ENCODE measurements at places on chromosomes 7 and 10. TPM values are rescaled to one million over a fixed set of nuclear protein-coding genes. Genes with fewer than 3 reads are reported as not detected.

DNA sequence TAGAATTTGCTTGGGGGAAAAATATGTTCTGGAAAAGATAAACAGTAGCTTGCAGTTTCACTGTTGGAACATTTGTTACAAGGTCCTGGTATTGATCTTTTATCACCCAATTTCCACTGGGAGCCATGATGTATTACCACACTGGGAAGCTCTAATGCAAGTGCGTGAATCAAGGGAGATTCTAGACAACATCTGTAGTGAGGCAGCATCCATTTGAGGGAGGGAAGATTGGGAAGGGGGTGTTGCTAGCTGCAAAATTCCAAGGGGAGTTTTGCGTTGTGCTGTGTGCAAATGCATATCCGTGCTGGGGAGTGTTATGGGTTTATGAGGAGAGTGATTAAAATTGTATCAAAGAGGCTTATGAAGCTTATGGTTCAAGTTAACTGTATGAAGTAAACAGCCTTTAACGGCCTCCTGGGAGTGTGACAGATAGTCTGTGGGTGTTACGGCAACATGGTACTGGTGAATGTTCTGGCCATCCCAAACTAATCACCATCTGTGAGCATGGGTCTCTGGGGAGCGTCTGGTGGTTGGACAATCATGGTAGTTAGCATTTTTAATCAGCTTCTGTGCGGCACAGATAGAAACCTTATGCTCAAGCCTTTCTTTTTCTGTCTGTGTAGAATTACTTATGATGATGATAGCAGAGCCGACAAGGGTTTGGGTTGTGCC lies 601.9 kb upstream of the GALNT17 start:
- DNase-seq, result no peak

DNA sequence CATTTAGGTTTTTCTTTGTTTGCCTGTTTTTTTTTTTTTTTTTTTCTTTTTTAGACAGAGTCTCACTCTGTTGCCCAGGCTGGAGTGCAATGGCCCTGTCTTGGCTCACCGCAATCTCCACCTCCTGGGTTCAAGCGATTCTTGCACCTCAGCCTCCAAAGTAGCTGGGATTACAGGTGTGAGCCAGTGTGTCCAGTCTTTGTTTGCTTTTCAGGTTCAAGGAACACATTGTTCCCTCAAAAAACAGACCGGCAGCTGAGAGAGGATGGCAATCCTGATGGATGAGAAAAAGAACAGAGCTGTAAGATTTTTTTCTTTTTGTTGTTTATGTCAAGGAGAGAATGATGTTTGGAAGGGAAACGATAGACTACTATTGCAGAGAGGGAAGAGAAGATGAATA lies 23.3 kb upstream of the RHOBTB1 start:
- DNase-seq, result no peak

DNA sequence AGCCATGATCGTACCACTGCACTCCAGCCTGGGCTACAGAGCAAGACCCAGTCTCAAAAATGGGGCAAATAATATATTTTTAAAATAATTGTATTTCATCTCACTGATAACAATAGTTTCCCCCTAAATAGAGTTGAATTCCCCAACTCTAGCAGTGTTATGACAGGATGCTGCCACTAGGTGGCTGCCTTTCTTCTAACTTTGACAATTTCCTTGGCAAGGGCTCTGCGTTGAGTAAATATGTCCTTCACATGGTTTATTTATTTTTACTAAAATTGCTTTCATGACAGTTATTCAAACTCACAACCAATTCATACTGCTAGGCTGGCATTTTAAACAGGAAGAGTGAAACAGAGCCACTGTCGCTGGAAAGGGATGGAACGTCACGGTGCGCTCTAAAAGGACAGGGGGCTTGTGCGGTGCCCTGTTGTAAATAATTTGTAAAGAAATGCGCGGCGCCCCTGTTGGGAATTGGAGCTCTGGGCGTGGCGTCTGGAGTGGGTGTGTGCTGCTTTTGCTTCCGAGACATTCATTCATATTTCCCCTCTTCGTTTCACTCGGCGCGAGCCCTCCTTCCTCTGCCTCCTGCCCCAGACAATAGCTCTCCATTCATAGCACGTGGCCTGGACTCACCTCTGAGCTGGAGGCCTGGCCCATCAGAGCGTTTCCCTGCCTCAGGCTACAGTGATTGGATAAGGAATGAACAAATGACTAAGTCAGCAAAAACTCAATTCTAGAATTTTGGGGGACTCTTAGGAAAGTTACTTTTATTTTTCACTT lies 20.5 kb upstream of the PITRM1 start:
- no peak for DNase-seq

- no peak for DNase-seq
Measured at GRCh38 chr10:107576746-107577145, 412.2 kb upstream of the SORCS1 start.

DNA sequence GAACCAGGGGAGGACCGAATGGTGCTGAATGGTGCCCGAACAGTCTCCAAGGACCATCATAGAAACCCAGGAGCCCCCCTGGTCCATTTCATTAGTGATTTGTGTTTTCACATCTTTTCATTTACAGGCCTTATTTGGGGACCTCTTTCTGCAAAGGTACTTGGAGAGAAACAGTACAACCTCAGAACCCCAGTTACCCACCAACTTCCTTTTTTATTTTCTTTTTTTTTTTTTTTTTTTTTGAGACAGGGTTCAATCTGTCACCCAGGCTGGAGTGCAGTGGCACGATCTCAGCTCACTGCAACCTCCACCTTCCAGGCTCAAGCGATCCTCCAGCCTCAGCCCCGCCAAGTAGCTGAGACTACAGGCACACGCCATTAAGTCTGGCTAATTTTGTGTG lies 13.0 kb upstream of the ELN start:
- no peak for DNase-seq

DNA sequence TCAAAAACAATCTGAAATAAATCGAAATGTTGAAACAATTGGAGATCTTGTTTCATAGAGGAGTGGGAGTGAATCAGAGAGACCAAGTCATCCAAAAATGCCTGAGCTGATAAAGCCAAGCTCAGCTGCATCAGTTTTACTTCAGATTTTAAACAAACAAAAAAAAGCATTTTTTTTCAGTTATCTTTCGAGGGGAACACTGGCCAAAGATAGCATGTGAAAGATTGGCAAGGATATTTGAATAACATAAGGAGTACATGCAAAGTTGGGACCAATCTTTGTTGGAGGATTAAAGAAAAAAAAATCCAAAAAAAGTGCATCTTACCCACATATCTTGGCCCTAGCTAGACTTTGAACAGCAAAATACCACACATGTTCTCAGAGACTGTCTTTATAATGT lies 47.2 kb downstream of the RHOBTB1 start:
- no peak for DNase-seq

The SPACDR gene
- 0.88 TPM for total RNA-seq

The SPDYE2B gene
- not detected for total RNA-seq

The NEUROD6 gene
- total RNA-seq, result not detected

The ATP6V0A4 gene
- not detected for total RNA-seq

The NAT16 gene
- total RNA-seq, result not detected

The CH25H gene
- total RNA-seq, result 0.30 TPM

The OLAH gene
- total RNA-seq, result not detected

All from left ventricle myocardium inferior (tissue), 1 donor.